ENCODE measurements at places on chromosomes 7 and 10. TPM values are rescaled to one million over a fixed set of nuclear protein-coding genes. Genes with fewer than 3 reads are reported as not detected.

OPN4 gene
- not detected for polyA plus RNA-seq

GRCh38 chr10:101142533-101143344 is 11.6 kb downstream of the TLX1 start:
- DNase-seq, result no peak

GRCh38 chr10:119301397-119301796 is 94.0 kb downstream of the GRK5 start:
- no peak for DNase-seq

CYP26A1 gene
- polyA plus RNA-seq, result 0.09 TPM

EVX1 gene
- not detected for polyA plus RNA-seq

PALD1 gene
- 6.1 TPM for polyA plus RNA-seq

GRCh38 chr10:86730227-86730626 is 26.2 kb upstream of the BMPR1A start:
- peak; percentile 48 for DNase-seq

ZNF239 gene
- polyA plus RNA-seq, result 8.5 TPM

All from large intestine (tissue), 12 donors.